ENCODE measurements at places on chromosomes 2 and 18.

- no peak for DNase-seq
Measured at GRCh38 chr18:9240270-9240669, 94.3 kb upstream of the TWSG1 start.

GRCh38 chr2:141889788-141890187 is 241.0 kb downstream of the LRP1B start:
- DNase-seq, result no peak

DNA sequence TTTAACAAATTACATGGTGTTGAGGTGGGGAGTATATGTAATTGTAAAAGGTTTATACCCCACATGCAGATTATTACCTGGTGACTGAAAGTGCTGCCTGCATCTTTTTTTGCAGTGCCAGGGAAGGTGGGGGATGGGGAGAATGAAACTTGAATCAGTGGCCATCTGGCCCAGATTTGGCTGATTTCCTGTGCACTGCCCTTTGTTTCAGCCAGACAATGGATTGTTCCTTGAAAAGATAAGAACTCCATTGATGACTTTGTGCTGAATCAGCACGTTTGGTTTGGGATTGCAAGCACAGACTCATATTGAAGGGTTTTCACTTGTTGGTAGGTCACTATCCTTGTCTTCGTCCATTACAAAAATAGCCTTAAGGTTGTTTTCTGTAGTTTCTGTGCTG is 20.9 kb downstream of the GREB1L start:
- DNase-seq, result peak; percentile 14

DNA sequence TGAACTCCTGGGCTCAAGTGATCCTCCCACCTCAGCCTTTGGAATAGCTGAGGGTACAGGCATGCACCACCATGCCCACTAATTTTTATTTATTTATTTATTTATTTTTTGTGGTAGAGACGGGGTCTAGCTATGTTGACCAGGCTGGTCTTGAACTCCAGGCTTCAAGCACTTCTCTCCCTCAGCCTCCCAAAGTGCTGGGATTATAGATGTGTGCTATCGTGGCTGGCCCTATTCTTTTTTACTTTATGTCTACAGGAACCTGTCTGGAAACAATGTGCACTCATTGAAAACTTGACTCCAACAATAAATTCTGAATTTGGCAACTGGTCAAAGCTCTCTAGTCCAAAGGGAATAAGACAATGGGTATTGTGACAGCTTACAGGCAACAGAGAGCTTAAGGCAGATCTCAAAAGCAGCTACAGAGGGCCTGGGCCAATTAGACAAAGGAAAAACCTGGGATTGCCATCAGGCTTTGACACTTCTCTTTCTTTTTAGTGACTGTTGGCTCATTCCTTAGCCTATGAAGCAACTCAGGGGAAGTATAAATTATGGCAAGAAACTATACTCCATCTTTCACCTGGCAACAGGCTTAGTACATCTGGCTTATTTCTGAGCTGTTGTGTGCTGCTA is 55.1 kb upstream of the RAPGEF4 start:
- no peak for DNase-seq

- no peak for DNase-seq
Measured at GRCh38 chr2:159146996-159147666, 139.4 kb downstream of the WDSUB1 start.

DNA sequence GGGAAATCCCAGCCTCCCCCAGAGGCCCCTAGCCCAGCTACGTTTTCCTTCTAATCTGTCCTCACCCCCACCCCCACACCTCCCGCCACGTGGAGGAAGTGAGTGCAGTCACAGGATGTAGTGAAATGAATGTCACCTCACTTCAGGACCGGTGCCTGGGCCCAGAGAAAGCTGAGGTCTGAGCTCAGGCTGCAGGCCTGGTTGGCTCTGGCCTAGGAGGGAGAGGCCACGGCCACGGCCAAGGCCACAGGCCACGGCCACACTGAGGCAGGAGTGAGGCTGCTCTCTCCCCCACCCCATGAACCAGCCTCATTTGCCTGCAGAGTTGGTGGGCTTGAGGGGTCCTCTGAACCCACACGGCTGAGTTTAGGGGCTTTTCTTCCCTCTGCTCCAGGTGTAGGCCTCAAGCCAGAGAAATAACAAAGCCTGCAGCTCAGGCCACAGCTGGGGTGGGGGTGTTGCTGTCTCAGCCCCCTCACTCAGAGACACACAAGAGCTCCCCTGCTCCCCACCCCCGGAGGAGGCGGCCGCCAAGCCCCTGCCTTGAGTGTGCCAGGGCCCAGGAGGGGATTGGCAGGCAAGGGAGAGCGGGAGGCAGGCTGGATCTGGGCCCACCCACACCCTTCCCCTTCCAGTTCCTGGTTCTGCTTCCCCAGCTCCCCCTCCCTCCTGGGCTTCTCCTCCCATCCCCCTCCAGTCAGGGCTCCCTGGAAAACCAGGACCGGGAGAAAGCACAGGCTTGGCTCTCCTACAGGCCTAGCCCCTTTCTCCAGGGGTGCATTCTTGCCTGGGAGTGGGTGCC is 27.0 kb downstream of the DNMT3A start:
- no peak for DNase-seq

DNA sequence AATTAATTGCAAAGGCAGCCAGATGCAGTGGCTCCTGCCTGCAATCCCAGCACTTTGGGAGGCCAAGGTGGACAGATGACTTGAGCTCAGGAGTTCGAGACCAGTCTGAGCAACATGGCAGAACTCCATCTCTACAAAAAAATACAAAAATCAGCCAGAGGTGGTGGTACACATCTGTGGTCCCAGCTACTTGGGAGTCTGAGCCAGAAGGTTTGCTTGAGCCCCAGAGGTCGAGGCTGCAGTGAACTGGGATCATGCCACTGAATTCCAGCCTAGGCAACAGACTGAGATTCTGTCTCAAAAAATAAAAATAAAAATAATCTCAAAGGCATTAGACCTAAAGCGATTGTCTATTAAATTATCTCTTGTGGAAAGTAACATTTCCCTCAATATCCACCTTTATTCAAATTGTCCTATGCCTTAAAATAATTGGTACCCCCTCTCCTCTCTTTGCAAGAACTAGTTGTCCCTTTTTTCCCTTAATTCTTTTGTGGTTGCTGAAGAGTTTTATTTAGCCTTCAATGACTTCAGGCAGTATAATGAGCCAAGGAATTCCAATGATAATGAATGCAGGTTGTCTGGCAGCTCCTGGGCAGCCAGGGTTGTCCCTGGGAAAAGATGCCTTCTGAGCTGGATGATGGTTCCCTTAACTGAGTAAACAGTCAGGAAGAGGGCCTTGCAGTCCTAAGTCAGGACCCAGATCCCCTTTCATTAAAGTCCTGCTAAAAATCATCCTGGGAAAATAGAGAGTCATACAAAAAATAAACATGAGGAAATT is 32.2 kb downstream of the GPR75 start:
- no peak for DNase-seq

DNA sequence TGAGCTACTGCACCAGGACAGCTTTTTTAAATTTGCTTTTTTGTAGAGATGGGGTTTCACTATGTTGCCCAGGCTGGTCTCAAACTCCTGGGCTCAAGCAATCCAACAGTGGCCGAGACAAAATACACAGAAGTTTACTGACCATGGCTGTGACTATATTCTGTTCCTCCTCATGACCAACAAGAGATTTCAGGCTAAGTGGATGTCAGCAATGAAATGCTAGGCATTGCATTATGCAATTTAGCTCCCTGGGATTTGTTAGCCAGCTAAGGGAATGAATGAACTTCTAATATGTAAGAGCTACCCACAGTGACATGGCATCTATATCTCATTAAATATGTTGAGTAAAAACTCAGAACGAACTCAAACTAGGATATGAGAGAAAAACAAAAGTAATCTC is 81.9 kb upstream of the MBOAT2 start:
- DNase-seq, result no peak

DNA sequence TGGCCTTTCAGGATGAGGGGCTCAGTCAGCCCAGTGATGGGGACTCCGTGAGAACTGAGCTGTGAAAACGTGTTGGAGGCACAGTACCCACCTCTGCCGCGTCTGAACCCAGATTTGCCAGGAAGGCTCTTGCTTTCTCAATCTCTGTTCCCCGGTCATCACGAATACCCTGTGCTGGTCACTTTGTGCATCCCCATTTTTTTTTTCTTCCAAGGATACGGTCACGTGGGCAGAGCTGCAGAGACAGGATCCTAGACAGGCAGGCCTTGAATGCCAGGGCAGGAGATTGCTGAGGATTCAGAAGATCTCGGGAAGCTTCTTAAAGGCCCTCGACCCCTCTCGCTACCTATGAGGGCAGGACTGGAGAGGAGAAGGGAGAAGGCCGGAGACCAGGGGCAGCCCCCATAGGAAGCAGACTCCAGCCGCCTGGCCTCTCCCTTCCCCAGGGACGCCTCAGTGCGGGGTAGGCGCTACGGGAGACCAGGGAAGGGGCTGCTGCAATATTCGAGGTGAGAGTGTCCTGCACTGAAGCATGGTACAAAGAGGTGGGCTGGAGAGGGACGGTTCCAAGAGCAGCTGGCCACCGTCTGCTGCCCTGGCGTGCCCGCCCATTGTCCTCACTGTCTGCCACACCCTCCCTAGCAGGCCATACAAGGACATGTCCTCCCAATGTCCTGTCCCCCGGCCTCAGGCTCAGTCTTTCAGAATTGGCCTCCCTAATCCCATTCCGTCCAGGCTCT is 29.0 kb upstream of the TAF1B start:
- DNase-seq, result no peak

- peak; percentile 81 for DNase-seq
Measured at GRCh38 chr18:3008541-3008940, 4.4 kb downstream of the LPIN2 start.

DNA sequence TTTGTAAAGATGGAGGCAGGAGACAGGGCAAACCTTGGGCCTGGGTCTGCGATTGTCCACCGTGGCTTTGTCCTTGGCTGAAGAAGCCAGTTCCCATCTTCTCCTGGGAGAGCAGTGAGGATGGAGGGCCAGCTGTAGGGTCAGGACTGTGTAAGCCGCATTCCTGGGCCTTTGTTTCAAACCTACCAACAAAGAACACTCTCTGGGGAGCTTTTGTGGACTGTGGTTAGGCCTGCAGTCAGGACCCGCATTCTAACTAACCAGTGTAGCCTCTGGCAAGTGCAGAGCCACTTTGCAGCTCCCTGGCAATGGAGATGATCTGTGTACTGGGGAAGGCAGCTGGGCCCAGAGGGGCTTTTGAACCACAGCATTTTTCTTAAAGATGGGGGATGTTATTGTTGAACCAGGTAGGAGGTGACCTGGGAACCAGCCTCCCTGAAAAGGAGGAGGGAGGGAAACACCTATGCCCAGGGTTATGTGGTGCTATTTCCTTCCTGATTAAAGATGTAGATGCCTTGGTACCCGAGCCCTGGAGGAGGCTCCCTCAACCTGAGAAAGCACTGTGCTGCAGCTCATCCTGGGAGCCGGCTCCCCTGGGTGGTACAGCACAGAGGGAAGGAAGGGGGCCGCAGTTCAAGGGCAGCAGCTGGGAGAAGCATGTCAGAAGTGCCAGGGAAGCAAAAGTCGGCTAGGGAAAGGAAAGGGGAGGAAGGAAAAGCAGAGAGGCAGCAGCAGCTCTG is 12.7 kb upstream of the SMAD4 start:
- no peak for DNase-seq

GRCh38 chr2:174024524-174025270 is 59.5 kb upstream of the SP3 start:
- DNase-seq, result no peak

DNA sequence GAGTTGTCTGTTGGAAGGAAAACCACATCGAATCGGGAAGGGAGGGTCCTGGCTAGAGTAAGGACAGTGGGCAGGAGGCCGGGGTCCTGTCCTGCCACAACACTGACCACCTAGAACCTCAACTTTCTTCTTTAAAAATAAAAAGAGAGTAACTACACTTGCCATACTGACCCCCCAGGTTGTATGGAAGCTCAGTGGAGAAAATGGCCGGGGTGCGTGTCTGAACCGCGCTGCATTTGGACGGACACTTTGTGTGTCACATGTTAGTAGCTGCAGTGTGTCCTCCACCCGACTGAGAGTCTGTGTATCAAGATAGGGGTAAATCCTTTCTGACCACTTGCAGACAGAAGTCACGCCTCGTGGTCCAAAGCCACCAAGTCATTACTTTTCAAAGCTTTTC is 87.0 kb downstream of the GBX2 start:
- no peak for DNase-seq

DNA sequence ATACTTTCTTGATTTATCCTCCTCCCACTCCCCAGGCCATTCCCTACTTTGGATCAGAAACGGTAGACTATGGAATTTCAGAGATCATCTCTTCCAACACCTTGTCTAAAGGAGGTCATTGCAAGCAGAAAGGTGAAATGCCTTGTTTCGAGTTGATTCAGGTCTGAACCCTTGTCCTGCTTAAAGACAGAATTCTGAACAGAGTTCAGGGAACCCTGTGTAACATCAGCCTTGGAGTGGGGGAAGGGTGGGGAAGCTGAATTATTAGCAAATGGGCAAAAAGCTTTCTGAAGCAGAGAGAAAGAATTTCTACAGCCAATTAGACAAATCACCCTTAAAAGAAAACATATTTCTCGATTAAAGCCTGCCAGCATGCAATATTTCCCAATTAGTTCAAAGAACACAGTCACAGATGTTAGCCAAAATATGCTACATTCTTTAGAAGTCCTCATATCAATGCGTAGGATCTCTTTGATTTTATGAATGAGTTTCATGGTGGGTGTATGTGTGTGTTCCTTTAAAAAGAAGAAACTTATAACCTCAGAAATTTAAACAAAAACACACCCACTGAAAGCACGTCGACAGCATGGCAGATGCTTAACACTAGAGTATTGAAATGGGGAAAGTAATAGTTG is 353.1 kb downstream of the RND3 start:
- DNase-seq, result no peak

DNA sequence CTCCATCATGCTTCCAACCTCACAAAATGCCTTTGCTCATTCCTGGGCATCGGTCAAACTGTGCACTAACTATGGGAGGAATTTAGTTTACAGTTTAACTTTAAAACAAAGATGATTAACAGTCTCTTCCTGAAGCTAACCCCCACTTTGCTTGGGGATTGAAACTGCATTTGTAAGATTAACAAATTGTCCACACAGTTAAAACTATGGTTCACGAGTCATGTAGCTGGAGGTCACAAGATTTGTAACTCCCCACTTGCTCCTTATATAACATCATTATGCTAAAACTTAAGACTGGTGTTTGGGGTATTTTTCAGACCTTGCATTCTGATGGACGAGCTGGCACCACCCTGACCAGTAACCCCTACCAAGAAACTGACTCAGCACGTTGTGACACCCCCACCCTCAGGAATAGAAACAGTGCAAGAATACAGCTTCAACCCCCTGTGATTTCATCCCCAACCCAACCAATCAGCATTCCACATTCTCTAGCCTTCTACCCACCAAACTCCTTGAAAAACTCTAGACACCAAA is 252.3 kb downstream of the MBD5 start:
- peak; percentile 15 for DNase-seq

Measured in HT1080 (cell line).